ENCODE measurements at places on chromosomes 7 and 10. TPM values are rescaled to one million over a fixed set of nuclear protein-coding genes. Genes with fewer than 3 reads are reported as not detected.
A peak's percentile ranks its signal among the peaks of the same experiment; 100 is the strongest.

- no peak for DNase-seq
These were observed 22.3 kb downstream of the LEP start for GRCh38 chr7:128263420-128263819.

DNA sequence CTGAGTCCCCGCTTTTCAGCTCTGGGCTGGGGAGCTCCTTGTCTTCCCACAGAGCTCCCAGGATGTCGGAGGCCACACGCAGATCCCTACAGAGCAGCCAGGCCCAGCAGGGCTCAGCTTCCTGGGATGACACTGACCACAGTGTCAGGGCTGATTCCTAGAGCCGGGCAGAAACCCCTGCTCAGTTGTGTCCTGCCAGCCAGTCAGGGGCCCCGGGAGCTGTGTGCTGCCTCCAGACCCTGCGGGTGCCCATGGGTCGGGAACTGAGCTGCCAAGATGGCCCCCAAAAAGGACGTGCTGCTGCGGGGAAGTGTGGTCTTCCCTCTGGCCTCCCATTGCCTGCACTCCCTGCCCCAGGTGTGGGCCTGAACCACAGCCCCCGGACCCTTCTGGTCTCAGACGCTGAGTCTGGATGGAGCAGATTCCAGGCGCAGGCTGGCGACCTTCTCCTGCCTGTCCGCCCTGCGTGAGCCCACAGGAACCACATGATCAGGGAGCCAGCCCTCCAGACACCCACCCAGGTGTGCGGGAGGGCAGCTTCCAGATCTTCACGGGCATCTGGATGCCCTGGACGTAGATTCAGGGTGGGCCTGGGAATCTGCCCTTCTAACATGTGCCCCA is 217.4 kb downstream of the MAD1L1 start:
- no peak for DNase-seq

The PLEKHS1 gene
- not detected for total RNA-seq

DNA sequence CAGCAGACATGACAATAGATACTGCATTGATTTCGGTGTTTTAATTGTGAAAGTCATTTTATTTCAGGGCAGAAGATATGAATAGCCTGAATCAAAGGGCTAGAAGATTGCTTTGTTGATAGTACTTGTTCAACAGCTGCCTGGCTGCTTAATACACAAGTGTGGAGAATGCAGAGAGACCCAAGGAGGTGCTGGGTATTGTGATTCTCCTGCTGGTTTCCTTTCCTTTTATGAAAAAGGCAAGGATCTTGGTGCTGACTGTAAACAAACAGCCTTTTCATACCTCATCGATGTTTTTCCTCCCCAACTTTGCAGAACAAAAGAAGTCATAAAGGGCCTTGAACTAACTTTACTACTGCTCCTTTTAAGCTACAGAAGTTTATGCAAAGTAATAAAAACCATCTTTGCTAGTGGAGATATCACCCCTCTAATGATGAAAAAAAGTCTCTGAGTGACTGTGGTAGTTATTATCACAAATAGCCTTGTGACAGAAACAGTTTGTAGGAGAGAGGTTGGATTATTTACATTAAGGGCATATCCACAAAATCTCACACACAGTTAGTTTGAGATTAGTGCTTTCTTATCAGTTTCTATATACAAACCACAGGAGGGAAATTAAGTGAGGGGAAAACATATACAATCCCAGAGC is 800.0 kb downstream of the LRMDA start:
- DNase-seq, result no peak

The SPDYE6 gene
- total RNA-seq, result not detected

- DNase-seq, result no peak
These were observed 120.0 kb upstream of the EGFR start for GRCh38 chr7:54898659-54899340.

DNA sequence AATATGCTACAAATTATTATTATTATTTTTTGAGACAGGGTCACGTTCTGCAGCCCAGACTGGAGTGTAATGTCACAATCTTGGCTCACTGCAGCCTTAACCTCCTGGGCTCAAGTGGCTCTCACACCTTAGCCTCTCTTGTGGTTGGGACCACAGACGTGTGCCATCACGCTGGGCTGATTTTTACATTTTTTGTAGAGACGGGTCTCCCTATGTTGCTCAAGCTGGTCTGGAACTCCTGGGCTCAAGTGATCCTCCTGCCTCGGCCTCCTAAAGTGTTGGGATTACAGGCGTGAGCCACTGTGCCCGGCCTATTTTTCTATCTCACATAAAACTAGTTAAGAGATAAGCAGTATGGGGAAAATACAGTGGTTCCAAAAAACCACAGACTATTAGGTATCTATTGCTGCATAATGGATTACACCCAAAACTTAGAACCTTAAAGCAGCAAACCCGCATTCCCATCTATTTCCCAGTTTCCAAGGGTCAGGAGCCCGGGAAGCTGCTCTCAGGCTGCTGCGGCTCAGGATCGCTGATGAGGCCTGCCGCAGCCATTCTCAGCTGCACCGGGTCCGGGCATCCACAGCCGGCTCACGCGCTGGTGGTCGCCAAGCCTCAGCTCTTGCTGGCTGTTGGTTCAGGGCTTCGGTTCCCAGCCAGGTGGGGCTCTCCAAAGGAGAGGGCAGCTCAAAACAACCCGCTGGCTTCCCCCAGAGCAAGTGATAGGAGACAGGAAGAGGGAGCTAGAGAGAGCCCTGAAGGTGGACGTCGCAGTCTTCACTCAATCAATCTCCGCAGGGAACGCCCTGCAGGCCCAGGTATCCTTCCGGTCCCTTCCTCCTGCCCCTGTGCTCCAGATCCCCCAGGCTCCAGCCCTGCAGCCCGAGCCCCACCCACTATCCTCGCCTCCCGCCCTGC is 128.2 kb downstream of the UBE2H start:
- no peak for DNase-seq

The SFTPA2 gene
- total RNA-seq, result not detected

DNA sequence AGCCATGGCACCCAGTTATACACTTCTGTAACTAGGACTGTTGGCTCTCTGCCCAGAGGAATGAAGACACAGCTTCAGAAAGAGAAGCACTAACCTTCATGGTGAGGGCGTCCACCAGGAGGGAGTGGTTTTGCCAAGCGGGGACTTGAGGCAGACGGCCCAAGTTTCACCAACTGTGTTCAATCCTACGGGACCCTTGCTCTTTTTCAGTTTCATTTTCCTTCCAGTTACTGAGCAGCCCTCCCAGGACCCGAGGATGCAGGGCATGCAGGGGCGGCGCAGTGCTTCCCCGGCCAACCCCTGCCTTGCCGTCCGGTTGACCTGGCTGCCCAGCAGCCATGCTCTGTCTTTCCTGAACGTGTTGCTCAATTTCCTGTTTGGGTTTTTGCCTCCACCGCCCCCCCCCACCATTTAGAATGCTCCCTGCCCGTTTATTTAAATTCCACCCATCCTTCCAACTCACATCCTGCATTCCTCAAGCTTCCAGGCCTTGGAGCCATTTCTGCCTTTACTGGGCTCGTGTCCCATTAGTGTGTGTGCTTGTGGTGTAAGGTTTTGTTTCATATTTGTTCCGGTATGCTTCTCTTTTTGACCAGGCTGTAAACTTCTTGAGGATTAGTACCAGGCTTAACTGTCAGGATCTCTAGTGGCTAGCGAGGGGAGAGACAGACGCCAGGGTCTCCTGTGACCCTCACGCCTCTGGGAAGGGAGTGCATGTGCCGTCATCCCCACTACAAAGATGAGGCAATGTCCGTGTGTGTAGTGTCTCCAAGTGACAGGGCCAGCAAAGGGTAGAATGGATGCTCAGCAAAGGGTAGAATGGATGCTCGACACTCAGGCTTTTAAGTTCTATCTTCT is 31.6 kb downstream of the IL15RA start:
- no peak for DNase-seq

GRCh38 chr10:119546009-119546408 is 3.5 kb upstream of the RGS10 start:
- DNase-seq, result no peak

- no peak for DNase-seq
These were observed 117.3 kb downstream of the HIPK2 start for GRCh38 chr7:139660317-139661042.

GRCh38 chr10:81570349-81570748 is 304.6 kb upstream of the NRG3 start:
- DNase-seq, result no peak

GRCh38 chr7:127652333-127653248 is 597 bp downstream of the SND1 start:
- no peak for DNase-seq

- no peak for DNase-seq
These were observed 16.6 kb downstream of the ZNF777 start for GRCh38 chr7:149444287-149444686.

- peak; percentile 80 for DNase-seq
These were observed 28.2 kb downstream of the SKIDA1 start for GRCh38 chr10:21497177-21497807.

GRCh38 chr10:70748801-70749573 is 36.2 kb downstream of the TBATA start:
- no peak for DNase-seq

The GDF2 gene
- total RNA-seq, result not detected

The NKX1-2 gene
- not detected for total RNA-seq

DNA sequence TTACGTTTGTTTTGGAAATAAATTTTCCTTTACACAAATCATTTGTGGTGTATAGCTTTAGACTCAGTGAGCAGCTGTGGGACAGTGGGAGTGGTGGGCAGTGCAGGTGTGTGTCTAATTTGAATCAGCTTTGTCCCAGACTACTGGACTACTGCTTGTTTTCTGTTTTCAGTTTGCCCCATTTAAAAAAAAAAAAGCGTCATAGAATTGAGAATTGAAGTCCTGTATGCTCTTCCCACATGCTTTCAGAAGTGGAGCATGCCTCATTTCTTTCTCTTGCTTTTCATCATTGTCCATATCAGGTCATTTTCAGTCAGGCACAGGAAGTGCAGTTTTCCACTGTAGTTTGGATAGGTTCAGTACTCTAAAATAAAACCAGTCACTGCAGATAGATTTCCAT is 66.1 kb downstream of the SHH start:
- DNase-seq, result no peak

- DNase-seq, result no peak
These were observed 142.7 kb upstream of the FZD8 start for GRCh38 chr10:35784751-35785150.
